Stomach (tissue), 19 donors: ENCODE measurements at places on chromosomes 3 and 15. TPM values are rescaled to one million over a fixed set of nuclear protein-coding genes. Genes with fewer than 3 reads are reported as not detected.

GRCh38 chr15:68418611-68419161 lies 13.3 kb downstream of the ITGA11 start:
- peak; percentile 83 for DNase-seq
- no peaks in the 10 kb centered on the region for H3K36me3 ChIP-seq
- no peaks in the 10 kb centered on the region for H3K27me3 ChIP-seq

The CCDC50 gene
- 178 TPM for total RNA-seq

The MUC20 gene
- 4.0 TPM for total RNA-seq

DNA sequence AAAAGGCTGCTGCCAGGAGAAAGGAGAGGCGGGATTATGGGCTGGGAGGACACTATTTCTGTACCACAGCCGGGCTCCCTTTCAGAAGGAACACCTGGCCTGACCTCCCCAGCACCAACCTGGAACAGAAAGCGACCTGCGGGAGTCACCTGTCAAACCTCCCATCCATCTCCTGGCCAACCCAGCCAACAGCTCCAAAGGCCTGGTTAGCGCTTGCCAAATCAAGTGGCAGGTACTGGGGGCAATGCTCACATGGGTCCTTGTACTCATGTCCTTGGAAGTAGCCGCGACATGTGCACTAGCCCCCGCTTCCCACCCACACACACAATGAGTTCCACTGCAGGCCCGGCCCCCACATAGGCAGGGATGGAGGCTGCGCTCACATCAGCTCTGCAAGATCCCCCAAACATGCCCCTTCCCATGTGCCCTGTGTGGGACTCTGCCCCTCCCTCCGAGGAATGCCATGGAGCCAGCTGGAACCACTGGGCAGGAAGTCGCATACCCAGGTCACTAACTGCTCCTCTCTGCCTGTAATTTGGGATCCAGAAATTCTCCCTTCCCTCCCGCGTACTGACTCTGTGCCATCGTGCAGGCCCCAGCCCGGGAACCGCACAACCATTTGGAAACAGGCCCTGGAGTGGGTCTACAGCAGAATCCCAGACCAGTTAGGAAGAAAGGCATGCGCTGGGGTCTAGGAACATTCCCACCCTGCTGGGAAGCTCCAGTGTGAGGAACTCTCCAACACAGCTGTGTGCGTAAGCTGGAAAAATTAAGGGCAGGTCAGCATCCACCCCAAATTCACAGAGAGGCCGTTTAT lies 98.9 kb downstream of the LRIG1 start:
- H3K4me1 ChIP-seq: peaks cover 49% of the 10 kb centered on the region
- no peak for DNase-seq
- peak overlapping the region; percentile 26 for H3K27ac ChIP-seq
- H3K4me3 ChIP-seq: no peak overlapping the region
- no peaks in the 10 kb centered on the region for H3K27me3 ChIP-seq

- no peak overlapping the region for H3K27ac ChIP-seq
- H3K27me3 ChIP-seq: no peaks in the 10 kb centered on the region
- no peak for DNase-seq
- H3K4me1 ChIP-seq: no peaks in the 10 kb centered on the region
- no peak overlapping the region for H3K4me3 ChIP-seq
These were observed 194.5 kb upstream of the GAP43 start for GRCh38 chr3:115428841-115429240.

GRCh38 chr3:141594357-141594756 lies 107.5 kb downstream of the RASA2 start:
- no peak for DNase-seq
- H3K36me3 ChIP-seq: peaks cover 80% of the 10 kb centered on the region
- no peak overlapping the region for H3K27ac ChIP-seq
- no peaks in the 10 kb centered on the region for H3K27me3 ChIP-seq
- no peak overlapping the region for H3K4me3 ChIP-seq
- H3K4me1 ChIP-seq: no peaks in the 10 kb centered on the region

The CHRM5 gene
- total RNA-seq: not detected

GRCh38 chr15:69526081-69527061 lies 73.8 kb downstream of the RPLP1 start:
- H3K4me3 ChIP-seq: no peak overlapping the region
- no peaks in the 10 kb centered on the region for H3K27me3 ChIP-seq
- no peak overlapping the region for H3K27ac ChIP-seq
- DNase-seq: no peak

- no peak overlapping the region for H3K4me3 ChIP-seq
- no peaks in the 10 kb centered on the region for H3K4me1 ChIP-seq
- peaks cover 3% of the 10 kb centered on the region for H3K27me3 ChIP-seq
- no peak for DNase-seq
- no peaks in the 10 kb centered on the region for H3K36me3 ChIP-seq
These were observed 155.6 kb downstream of the GOLGA6L4 start for GRCh38 chr15:84391191-84391590.

DNA sequence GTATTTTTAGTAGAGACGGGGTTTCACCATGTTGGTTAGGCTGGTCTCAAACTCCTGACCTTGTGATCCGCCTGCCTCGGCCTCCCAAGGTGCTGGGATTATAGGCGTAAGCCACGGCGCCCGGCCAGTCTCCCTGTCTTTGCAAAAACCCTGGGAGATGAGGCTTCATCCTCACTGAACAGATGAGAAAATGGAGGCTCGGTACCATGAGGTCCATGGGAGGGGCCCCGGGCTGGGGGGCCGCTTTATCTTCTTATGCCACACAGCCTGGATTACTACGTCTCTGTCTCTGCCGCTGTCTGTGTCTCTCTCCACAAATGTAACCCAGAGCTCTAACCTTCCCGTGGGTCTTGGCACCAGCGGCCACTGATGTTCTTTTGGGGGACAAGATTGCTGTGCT lies 39.1 kb downstream of the ABTB1 start:
- H3K36me3 ChIP-seq: peaks cover 7% of the 10 kb centered on the region
- H3K27me3 ChIP-seq: no peaks in the 10 kb centered on the region
- DNase-seq: no peak
- H3K4me3 ChIP-seq: no peak overlapping the region
- no peaks in the 10 kb centered on the region for H3K4me1 ChIP-seq

- no peak for DNase-seq
- H3K36me3 ChIP-seq: no peaks in the 10 kb centered on the region
- H3K4me1 ChIP-seq: no peaks in the 10 kb centered on the region
- H3K27me3 ChIP-seq: no peaks in the 10 kb centered on the region
- H3K4me3 ChIP-seq: no peak overlapping the region
These were observed 215.2 kb upstream of the P2RY1 start for GRCh38 chr3:152619691-152620090.

The CPEB1 gene
- 1.2 TPM for total RNA-seq

GRCh38 chr3:30855400-30856292 lies 38.8 kb downstream of the GADL1 start:
- no peak for DNase-seq
- no peak overlapping the region for H3K4me3 ChIP-seq
- H3K27me3 ChIP-seq: no peaks in the 10 kb centered on the region
- H3K27ac ChIP-seq: no peak overlapping the region
- no peaks in the 10 kb centered on the region for H3K36me3 ChIP-seq
- no peaks in the 10 kb centered on the region for H3K4me1 ChIP-seq

DNA sequence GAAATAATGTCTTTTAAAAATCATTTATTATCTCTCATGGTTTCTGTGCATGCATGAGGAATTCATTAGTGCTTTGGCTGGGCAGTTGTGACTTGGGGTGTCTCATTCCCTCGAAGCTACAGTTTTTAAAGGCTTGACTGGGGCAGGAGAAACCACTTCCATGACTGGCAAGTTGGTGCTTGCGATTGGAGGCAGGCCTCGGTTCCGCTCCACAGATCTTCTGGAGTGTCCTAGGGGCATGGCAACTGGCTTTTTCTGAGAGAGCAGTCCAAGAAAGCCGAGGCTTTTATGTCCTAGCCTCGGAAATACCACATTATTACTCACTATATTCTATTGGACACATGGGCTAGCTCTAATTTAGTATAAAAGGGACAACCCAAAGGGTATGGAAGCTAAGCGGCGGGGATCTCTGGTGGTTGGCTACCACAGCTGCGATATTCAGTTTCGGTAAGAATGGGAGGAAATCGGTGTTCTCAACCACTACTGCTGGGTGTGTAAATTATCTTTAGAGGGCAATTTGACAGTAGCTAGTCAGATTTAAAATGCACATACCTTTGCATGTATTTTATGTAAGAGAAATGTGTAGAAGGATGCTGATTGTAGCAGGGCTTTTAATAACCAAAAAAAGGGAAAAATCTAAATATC lies 48.8 kb upstream of the TOP2B start:
- peaks cover 4% of the 10 kb centered on the region for H3K36me3 ChIP-seq
- no peak for DNase-seq
- H3K4me3 ChIP-seq: no peak overlapping the region
- H3K27ac ChIP-seq: no peak overlapping the region
- H3K4me1 ChIP-seq: no peaks in the 10 kb centered on the region
- no peaks in the 10 kb centered on the region for H3K27me3 ChIP-seq

The ATP13A5 gene
- total RNA-seq: 2.0 TPM
